ENCODE measurements at places on chromosomes 2 and 18.

DNA sequence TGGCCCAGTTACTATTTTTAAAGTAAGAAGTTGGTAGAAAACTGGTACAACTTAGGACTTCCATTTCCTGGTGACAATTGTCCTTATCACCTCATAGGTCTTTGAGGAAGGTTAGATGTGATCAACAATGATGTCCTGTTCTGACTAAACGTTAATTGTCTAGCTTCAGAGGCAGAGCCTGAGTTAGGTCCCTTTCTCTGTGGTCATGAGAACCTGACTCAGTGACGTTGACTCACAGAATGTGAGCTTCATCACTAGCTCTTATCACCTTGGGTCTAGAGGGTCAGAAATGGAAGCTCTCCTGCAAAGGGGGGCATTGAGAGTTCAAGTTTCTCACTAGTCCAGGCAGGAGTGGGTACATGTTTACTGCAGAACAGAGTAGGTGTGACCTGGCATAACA is 60.6 kb upstream of the ATP8B1 start:
- no peak for DNase-seq

DNA sequence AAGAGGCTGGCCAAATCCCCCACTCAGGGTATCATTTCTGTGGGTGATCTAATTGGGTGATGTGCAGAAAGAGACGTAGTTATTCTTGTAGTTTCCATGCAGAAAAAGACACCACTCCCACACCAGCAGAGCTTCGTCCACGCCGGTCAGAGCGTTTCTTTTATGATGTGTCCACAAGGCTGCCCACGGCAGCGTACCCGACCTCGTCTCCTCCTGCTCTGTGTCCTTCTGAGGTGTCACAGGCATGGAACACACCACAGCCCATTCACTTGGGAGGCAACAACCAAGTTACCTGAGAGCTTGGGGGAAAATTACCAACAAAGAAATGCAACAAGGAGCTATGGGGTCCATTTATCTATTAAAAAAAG is 131.3 kb downstream of the PXDN start:
- DNase-seq, result no peak

DNA sequence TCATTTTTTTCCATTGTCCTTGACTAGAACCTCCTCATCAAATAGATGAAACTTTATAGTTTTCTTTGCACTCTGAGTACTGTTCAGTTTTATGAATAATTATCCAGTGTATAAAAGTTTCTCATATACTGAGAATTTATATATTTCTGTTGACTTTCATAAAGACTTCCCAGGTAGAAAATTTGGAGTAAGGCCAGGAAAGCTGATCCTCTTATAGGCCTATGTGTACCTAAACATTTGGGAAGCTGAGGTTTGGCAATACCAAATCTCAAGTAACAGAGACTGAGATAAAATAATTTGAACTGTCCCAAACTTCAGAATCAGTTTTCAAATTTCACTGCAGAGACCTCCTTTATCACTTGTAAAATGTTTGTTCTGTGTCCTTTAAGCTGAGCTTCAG is 43.4 kb downstream of the CCDC102B start:
- DNase-seq, result no peak

GRCh38 chr18:63676526-63677323 is 15.0 kb upstream of the SERPINB3 start:
- peak; percentile 0 for DNase-seq

Data from common myeloid progenitor, CD34-positive (primary cell).